Hair follicle dermal papilla cell (primary cell): ENCODE measurements at places on chromosomes 6 and 20. TPM values are rescaled to one million over a fixed set of nuclear protein-coding genes. Genes with fewer than 3 reads are reported as not detected.

Gene MYH7B
- under 0.01 and 0.61 TPM in 2 replicates for total RNA-seq

Gene HLA-DQB2
- not detected in 2 replicates for total RNA-seq

Gene CD93
- 0.32 and 0.49 TPM in 2 replicates for total RNA-seq

Gene PGC
- not detected in 2 replicates for total RNA-seq

Gene POPDC3
- total RNA-seq, result 46.9 and 50.3 TPM in 2 replicates

Gene SMOC2
- total RNA-seq, result not detected in 2 replicates
